ENCODE measurements at places on chromosomes 3 and 15.

DNA sequence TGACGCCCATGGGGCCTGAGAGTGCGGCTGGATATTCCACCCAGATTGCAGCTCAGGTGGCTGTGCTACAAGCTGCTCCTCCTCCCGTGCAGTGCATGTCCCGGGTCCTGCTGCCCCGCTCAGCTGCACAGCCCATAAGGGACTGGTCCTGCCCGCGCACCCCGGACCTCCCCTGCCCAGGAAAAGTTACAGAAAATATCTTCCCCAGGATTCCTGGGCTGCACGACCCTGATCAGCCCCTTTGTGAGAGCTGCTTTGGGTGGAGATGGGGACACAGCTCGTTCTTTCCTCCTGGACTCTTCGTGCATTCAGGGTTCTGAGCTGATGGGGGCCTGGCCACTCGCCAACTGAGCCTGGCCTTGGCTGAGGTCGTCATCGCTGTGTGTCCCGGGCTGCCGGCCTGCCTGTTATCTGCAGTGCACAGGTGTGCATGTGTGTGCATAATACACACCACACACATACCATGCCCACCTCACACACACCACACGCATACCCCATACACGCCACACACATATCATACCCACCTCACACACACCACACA lies 28.8 kb downstream of the APBA2 start:
- DNase-seq = no peak

GRCh38 chr3:123332124-123332641 lies 116.7 kb downstream of the ADCY5 start:
- DNase-seq = no peak

DNA sequence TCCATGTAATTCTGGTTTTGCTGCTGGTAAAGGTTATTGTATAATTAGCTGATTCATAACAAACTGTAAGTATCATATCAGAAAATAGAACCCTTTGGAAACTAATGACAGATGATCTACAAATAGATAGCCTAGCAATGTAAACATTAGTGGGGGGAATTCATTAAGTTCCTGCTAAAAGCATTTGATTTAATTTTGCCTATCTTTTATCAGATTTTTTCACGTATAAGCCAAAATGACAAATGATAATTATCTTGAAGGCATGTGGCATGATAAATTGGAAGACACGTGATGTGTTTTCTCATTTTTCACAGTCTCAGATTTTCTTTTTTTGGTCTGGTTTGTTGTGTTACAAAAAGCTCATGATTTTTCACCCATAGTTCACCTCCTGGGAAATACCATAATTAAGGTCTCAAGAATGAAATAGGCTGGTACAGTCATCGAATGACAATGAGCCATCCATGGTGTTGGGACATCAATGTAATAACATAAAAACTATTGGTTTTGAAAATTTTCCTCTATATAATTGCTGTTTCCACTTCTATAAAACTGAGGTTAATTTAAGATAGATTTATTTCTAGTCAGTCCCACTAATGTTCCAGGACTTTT lies 325.9 kb upstream of the TBL1XR1 start:
- DNase-seq = no peak

GRCh38 chr15:88615303-88616107 lies 5.6 kb upstream of the AEN start:
- no peak for DNase-seq

DNA sequence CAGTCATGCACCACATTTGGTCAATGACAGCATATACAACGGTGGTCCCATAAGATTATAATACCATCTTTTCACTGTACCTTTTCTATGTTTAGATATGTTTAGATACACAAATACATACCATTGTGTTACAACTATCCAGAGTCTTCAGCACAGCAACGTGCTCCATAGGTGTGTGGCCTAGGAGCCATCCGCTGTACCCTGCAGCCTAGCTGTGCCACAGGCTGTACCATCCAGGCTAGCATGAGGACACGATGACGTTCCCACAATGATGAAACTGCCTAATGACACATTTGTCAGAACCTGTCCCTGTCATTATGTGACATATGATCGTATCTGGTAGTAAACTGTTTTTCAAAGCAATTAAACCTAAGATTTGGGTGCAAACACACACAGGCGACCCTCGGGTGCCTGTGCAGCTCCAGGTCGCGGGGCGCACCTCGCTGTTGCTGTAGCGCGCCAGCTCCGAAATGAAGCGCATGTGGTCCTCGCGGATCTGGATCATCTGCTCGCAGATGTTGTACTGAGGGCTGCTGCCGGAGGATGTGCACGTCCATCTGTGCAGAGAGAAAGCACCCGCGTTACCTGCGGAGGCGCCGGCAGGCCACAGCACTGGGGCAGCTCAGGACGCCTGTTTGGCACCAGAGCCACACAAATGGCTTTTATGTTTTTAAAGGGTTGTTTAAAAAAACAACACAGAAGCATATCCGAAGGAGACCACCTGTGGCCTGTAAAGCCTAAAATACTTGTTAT lies 48.2 kb downstream of the CYFIP1 start:
- no peak for DNase-seq

GRCh38 chr3:145089337-145089736 lies 1071.6 kb downstream of the PLOD2 start:
- no peak for DNase-seq

DNA sequence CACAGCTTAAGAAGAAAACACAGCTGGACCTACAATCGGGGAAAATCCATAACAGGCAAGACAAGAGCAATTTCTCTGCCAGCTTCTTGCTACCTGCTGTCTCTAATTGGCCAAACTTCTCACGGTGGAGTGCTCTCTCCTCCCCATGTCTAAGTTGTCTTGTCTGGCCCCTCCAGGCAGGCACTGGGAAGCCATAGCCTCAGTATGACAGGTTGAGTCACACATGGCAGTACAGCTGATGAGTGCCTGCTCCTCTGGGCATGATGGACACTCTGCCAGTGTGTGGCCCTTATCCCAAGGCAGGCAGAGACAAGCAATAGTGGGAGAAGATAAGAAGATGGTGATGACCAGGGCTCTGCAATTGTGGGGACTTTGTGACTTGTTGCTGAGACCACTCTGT lies 551.8 kb downstream of the DIPK2A start:
- DNase-seq = no peak

DNA sequence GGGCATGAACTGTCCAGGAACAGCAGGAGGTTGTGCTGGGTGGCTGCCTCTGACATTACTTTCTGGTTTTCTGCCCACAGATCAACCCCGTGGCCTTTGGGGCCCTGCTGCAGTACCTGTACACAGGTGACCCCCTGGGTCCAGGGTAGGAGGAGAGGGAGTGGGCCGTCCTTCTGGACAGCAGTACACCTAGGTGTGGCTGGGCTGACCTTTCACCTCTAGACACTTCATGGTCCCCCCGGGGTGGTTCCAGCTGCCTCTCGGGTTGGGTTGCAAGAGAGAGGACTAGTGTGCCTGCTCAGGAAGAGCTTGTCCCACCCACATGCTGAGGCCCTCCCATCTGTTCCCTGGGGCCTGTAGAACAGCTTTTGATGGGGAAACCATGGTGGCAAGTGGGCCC lies 3.7 kb downstream of the ABTB1 start:
- DNase-seq = no peak

DNA sequence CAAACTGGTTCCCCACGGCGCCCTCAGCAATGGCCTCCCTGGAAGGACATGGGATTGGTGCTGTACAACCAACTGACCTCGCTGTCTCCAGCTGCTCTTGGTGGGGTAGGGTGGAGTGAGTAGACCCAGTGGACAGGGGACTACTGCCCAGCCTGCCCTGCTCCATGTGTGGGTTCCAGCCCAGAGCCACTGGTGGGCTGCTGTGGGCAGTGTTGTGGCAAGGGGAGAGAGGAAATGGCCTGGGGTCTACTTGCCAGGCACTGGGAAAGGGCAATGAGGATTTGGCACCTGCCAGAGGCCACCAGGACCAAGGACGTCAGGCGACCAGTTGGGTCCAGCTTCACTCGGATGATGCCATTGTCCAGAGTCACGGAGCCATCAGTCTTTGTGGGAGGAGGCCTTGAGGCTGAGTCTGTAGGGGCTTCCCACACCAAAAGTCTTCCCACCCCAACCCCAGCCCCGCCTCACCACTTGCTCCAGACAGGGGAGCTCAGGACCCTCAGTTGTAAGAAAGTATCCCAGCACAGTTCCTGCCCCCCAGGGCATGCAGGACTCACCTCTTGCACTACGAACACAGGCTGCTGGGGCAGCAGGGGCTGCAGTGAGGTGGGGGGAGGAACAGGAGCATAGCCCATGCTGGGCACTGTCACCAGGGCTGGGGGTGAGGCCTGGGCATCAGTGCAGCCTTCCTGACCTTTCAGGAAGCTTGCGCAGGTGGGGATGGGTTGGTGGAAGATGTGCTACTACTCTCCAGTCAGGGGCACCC lies 9.5 kb downstream of the MAN2C1 start:
- DNase-seq = no peak

GRCh38 chr3:101999177-101999779 lies 150.0 kb downstream of the NFKBIZ start:
- no peak for DNase-seq

DNA sequence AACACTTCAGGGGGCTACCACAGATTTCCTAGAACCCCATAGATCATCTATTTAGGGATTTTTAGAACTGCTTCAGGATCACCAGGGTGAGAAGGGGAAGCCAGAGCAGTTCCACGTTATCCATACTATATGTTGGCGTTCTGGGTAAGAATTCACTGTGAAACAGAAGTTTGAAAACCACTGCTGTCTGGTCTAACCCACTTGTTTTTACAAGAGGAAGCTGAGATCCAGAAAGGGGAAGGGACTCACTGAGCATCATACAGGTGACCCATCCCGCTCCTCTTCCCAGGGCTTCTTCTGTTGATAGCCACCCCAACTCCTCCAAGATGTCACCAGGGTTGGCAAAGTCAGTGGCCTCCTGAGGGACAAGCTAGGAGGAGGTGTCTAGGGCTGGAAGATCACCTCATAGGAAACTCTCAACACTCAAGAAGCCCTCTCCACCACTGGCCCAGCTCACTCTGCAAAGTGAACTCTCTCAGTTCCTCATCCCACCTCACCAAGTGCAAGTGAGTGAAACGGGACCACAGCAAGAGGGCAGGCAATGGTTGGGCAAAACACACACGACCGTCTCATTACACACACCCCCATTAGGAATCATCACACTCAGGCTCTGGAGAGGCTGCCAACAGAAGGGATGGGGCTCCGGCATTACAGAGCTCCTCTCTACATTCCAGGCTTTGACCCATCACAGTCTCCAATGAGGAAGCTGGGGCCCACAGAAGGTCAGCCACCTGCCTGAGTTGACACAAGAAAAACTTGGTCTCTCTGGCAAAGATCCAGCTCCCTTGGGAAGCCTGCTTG lies 1.8 kb downstream of the DAPK2 start:
- DNase-seq = no peak

DNA sequence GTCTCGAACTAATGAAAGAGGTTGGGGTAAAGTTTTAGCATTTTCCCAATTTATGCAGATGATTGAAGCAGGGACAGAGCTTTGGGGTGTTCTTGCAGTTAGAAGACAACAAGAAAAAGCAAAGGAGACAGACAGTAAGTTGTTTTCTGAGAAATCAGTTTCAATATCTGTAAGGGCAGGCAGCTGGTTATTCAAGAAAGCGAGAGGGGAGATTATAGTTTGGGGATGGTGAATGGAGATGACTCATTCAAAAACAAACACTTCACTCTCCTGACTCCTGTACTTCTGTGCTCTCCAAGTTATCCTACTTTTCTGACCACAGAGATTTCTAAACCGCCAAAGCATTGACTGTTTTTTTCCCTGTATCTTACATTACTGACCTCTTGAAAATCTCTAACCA lies 352.0 kb downstream of the GAP43 start:
- DNase-seq = no peak

- DNase-seq = no peak
Measured at GRCh38 chr3:36065321-36065720, 315.0 kb upstream of the STAC start.

- DNase-seq = no peak
Measured at GRCh38 chr15:90232196-90232595, 1.5 kb downstream of the CIB1 start.

DNA sequence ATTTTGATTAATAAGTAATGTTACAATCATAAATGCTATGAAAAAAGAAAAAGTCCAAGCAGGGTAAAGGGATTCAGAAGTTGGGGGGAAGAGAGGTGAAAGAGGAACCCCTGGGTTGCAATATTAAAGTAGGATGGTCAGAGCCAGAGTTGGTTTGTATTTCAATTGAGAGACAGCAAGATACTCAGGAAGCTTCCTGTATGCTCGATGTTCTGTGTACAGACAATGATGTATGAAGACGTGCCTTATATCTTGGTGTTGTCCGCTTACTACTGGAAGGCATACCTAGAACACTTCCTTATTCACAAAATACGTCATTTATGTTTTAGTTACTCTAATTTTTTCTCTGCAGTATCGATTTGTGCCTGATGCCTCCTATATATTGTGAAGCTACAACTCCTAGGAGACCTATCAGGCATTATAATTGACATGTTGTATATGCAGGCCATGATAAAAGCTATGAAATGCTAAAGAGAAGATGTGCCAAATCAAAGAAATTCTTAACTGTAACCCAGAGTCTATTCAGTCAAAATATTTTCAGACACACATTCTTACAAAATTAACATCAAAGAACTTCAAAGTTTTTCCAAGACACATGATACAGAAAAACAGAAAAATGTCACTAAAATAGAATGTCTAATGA lies 87.5 kb downstream of the TBL1XR1 start:
- DNase-seq = no peak

DNA sequence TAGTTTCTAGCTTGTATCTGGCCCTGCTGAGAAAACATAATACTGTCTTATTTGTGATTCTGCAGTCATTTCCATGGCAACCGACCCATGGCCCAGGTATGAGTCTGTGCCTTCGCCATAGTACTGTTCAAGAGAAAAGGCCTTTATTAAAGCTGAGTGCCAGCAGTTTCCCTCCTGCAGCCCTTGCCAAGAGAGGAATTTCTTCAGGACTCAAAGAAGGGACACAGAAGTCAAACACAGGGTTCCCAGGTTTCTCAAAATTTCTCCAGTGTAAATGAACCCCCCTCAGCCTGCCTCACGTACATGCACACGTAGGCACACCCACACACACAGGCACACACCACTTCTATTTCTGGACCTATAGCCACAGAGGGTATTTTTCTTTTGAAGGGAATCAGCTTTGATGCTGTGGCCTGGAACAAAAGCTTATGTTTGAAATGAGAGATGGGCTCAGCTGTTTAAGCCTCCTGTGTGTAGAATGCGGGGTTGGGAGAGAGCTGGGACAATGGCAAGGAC lies 269.2 kb downstream of the PDCD6IP start:
- no peak for DNase-seq

Measured in CD4-positive, alpha-beta T cell treated with Interleukin-17A for 4 hours (primary cell).